ENCODE measurements at places on chromosomes 1 and 21.

DNA sequence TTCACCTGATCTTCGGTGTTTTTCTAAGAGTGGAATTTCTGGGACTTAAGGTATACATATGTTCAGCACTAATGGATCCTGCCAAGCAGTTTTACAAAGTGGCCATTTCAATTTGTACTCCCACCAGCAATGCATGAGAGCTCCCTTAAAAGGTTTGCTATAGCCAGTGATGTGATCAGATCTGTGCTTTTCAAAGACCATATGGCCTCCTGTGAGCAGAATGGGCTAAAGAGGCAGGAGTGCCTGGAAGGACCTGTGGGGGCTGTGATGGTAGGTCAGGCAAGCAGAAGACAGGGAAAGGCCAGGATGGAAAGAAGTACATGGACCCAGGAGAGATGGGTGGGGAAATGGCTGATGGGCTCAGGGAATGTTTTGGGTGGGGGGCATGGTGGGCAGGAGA, 252.7 kb downstream of the DISC1 start:
- DNase-seq, result no peak

DNA sequence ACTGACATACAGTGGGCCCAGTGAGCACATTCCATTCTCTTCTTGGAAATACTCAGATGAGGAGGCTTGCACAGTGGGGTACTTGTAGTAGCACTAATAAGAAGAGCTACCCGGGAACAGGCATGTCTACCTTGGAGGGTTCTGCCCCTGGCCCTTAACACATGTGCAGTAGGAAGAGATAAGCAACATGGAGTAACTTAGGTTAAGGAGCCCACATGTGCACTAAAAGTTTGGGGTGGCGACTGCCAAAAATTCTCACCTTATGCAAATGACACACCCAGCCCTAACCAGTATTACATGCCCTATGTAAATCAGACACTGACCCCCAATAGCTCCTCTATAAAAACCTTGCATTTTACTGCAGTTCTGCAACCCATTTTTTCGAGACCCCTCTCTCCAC, 1313.3 kb downstream of the KCNT2 start:
- no peak for DNase-seq

DNA sequence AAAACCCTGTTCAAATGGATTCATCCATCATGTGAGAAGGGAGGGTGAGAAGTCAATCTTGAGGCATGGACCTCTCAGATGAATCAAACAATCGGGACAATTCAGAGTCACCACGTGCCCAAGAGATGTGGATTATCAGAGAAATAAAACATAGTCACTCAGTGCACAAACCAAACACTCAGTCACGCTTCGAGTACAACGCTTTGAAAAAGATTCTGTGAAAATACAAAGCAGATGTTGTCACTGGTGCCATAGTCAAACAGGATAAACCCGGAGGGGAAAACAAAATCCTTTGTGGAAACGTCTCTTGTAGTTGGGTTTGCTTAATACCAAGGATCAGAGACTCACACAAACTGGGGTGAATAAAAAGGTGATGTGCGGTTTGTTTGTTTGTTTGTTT, 188.4 kb downstream of the RRAGC start:
- DNase-seq, result no peak

- no peak for DNase-seq
Measured at GRCh38 chr1:58621391-58621790, 44.3 kb upstream of the TACSTD2 start.

GRCh38 chr1:25620211-25620610, 3.6 kb downstream of the MAN1C1 start:
- DNase-seq, result no peak

DNA sequence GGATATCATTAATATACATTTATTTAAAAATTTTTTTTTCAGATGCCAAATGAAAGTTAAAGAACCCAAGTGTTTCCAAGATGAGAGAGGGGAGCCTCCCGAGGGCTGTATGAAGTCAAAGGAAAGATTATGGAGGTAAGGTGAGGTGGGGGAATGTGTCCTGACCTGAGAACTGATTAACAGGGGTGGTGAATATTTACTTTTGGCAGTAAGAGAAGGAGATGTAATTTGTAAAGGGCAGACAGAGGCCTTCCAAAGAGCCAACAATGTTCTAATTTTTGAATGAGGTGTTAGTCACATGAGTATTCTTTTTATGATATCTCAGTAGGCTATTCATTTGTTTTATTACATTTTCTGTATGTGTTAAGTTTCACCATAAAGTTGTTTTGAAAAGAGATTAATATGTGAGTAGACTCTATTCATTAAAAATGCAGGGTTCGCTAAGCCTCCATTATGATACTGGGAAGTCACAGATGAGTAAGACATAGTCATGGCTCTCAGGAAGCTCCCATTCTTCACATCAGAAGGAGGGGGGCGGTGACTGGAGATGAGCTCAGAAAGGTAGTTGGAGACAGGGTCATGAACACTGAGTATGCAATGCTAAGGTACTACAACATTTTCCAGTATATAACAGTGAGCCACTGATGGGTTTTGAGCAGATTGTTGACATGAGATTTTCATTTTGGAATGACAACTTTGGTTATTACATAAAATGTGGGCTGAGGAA, 62.4 kb upstream of the TNFSF18 start:
- no peak for DNase-seq

- no peak for DNase-seq
Measured at GRCh38 chr1:54962612-54963395, 17.6 kb upstream of the TMEM61 start.

GRCh38 chr1:33654267-33654834, 181.9 kb downstream of the ZSCAN20 start:
- DNase-seq, result no peak

- DNase-seq, result peak; percentile 0
Measured at GRCh38 chr21:26686278-26686677, 113.2 kb upstream of the CYYR1 start.

DNA sequence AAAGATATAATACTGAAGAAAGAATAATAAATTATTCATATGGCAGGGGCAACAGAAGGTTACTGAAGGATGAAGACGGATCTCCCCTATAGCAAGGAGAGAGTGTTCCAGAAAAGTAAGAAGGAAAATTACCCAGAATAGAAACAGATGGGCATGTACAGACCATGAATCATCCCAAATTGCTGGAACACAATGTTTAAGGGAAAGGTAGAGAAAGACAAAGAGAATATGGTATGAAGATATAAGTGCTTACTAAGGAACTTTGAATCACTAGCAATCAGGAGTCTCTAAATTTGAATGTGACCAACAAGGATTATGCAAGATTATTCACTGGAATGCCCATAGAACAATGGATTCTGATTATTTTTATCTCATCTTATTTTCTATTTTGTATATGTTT, 375.4 kb downstream of the COL11A1 start:
- DNase-seq, result no peak

GRCh38 chr1:96966536-96967138, 245.1 kb downstream of the PTBP2 start:
- DNase-seq, result peak; percentile 64

GRCh38 chr1:13585612-13585991, 2.0 kb downstream of the PDPN start:
- DNase-seq, result no peak

- DNase-seq, result no peak
Measured at GRCh38 chr1:98001764-98002163, 80.9 kb upstream of the DPYD start.

DNA sequence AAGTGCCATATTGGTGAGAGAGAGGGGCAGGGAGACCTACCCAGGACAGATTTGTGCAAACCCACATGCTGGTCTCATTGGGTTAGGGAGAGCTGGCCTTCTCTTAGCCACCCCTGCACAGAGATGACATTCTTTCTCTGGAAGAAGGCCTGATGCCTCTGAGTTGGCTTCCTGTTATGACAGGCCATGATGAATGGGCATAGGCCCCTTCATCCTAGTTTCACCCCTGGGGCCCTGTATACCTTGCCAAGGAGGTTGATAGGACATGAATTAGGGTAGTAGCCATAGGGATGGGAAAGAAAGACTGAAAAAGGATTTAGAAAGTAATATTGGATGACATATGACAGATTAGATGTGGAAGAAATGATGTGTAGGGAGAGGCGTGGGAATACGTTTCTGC, 46.6 kb downstream of the TENT5C start:
- DNase-seq, result no peak

DNA sequence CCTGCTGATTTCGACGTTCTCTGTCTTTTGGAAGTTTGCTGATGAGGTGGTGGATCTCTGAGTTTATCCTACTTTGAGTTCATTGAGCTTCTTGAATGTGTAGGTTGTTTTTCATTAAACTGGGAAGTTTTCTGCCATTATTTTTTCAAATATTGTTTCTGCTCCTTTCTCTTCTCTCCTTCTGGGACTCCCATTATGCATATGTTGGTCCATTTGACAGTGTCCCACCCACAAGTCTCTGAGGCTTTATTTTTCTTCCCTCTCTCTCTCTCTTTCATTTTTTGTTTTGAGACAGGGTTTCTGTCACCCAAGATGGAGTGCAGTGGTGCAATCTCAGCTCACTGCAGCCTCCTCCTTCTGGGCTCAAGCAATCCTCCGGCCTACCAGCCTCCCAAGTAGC, 11.7 kb downstream of the TNFRSF18 start:
- DNase-seq, result no peak

DNA sequence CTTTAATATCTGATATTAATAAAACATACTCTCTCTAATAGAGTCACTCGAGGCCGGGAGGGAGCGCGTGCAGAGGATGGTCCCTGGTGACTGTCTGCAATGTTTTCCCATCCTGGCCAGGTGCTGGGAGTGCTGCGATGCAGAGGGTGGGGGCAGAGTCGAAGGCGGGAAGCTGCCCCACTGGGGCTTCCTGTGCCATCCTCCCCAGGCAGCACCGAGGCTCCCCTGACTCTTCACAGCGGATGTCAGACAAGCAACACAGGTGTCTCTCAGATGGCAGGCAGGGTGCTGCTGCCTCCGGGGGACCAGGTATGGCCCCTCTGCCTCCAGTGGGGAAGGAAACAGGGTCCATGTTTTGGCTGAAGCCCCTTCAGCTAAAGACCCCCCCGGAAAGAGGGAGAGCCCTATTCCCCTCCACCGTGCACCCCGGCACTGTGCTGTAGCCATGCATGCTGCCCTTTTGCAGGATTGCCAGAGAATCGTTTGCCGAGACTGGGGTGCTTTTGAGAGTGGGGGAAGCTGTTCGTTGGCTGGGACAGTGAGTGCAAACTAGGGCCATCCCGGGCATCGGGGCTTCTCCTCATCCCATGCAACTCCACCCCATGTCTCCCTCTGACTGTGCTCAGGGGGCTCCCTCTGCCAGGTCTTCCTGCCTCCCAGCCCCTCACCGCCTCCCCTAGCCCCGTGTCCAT, 32.1 kb upstream of the TTC34 start:
- no peak for DNase-seq

DNA sequence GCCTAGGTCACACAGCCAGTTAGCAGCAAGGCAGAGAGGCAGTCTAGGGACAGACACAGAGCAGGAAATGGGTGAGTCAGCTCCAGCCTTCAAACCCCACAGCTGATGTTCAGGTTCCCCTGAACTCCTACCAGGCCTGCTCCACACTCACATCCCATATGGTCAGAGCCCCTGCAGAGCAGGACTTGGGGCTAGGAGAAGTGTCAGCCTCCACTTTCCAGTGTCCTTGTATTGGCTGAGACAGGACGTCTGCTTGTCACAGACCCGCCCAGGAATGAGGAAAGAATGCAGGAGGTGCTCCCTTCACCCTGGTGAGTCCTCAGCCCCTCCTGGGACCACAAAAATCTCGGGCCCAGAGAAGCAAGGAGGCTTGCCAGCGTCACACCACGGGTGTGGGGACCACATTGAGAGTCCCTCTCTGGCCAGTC, 92.5 kb downstream of the LACTBL1 start:
- no peak for DNase-seq

DNA sequence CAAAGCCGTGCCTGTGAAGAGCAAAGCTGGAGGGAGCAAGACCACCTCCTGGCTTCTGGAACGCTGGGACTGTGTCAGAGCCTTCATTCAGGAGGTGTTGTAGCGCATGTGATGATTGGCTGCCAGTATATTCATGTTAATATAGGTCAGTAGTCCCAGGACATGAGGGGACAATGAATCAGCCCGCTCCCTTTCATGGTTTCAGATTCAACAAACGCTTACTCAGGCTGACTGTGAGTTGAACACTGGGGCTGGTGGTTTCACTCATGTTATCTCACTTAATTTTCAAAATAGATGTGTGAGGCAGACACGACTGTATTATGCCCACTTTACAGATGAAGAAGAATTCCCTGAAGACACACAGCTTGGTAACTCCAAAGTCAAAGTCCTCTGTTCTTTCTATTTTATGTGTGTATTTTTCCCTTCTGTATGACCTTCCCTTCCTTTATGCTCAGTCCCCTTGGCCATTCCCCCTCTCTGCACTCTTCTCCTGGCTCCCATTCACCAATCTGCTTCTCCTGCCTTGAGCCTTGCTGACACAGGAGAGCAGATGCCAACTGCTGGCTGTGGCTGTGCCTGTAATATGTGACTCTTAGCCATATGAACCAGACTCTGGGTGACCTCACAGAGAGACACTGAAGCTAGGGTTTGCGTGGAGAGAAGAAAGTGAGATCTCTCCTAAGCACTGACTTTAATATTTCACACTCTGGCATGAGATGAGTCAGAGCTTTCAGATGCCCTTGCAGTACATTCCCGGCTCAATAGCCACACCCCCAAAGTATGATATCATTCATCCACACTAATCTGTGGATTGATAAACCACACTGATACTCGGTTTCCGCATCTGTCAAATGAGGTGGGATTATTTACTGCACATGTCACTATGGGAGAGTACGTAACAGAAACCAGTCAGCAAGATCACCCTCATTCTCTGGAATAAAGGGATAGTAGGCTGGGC, 31.4 kb upstream of the KIRREL1 start:
- DNase-seq, result no peak

- no peak for DNase-seq
Measured at GRCh38 chr1:4654764-4655673, 610 bp downstream of the AJAP1 start.

GRCh38 chr1:39829791-39830533, 41.3 kb upstream of the BMP8B start:
- no peak for DNase-seq

DNA sequence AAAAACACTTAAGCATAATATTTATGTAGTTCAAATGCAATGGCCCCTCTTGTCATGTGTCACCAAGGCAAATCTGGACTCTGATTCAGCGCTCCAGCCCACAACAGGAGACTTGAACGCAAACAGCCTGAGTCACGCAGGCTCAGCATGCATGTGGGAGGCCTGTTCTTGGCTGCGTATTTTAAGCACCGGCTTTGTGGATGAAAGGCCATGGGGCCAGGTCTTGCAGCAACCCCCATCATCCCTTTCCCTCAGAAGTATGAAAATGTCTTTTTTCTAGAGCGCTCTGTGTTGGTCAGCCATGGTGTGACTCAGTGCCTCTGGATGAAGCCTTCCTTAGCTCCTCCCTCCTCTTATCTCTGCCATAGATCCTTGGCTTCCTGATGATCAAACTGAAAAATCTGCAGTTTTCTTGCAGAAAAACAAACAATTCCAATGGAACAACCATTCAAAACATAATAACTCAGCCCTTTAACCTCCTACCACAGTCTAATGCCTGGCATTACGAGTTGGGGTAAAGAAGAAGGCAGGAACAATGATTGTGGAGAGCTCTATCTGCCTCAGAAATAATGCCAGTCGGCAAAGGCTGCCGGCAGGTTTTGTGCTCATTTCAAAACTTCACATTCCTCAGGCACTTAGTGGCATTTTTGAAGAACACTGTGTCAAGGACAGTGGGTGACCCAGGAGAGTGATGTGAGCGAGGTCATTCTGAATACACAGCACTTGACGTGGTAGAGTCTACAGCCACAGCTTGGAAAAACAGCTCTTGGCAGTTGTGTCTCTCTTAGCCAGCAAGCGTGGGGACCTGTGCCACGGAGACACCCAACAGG, 167.5 kb downstream of the CLIC6 start:
- DNase-seq, result peak; percentile 14
